Breast epithelium (tissue), 4 donors: ENCODE measurements at places on chromosomes 13 and 19. TPM values are rescaled to one million over a fixed set of nuclear protein-coding genes. Genes with fewer than 3 reads are reported as not detected.

DNA sequence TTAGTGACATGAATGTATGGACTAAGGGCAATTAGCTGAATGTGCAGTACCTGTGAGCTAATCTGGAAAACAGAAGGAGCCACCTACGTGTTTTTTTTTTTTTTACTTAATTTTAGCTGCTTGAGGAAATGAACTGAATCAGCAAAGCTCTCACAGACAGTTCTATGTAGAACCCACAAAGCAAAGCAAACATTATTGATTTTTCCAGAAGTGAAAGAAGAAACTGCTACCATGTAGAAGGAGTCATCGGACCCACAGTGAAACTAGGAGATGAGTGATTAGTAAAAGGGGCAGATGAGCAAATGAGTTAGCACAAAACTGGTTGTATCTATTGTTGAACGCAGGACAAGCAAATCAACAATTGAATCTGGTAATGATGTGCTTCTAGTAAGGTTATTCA lies 94.1 kb upstream of the SLC7A1 start:
- DNase-seq: no peak

GRCh38 chr19:44566984-44567383 lies 37.5 kb upstream of the CEACAM20 start:
- no peak for DNase-seq

GRCh38 chr13:83272652-83273240 lies 609.5 kb downstream of the SLITRK1 start:
- no peak for DNase-seq

DNA sequence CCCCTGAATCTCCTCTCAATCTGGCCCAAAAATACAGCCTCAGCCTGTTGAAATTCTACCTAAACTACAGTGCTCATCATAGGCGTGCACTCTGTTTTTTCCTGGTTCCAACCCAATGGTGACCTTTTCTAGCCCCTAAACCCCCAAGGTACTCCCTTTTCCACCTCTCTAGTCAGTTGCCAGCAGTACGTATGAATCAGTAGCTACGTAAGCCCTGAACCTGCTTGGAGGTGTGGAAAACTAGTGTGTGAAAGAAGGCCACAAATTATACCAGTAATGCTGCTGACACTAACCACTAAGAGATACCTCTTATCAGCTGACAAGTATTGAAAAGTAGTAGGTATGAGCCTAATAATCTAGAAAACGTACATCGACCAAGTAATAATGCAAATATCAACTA lies 60.9 kb downstream of the FOXO1 start:
- DNase-seq: no peak

DNA sequence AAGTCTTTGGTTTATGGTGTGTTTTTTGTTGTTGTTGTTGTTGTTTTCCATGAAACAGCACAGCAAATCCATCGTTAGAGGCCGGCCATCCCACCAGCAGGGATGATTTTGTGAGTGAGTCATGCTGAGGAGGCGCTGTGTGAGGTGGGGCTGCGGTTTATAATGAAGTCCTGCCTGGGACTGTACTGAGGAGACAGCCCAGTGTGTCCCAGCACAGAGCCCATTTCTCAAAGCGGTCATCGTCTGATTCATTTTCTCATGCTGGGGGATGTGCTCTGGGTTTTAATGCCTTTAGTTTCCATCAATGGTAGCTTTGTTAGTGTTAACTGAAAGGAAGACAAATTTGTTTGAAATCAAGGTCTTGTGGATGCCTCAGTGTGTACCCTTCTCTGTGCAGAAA lies 129.3 kb upstream of the SERP2 start:
- DNase-seq: no peak

- DNase-seq: no peak
These were observed 17.4 kb downstream of the CCDC70 start for GRCh38 chr13:51879133-51879532.

GRCh38 chr13:107553838-107554237 lies 661.5 kb downstream of the LIG4 start:
- no peak for DNase-seq

DNA sequence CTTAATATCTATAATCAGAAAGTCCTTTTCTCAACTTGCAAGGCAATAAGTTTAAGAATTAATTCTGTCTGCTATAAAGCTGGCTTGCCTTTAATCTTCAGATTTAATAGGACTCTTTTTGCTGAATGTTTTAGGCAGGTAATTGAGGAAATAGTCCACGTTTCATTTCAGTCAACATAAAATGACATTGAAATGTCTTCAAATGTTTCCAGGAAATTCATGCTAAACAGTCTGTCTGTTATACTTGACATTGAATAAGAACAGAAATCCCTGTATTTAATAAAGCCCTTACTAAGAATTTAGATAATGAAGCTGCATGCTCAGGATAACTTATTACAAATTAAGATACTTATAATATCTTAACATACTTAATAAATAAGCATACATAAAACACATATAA lies 84.2 kb downstream of the PCDH9 start:
- no peak for DNase-seq

- no peak for DNase-seq
These were observed 714 bp downstream of the HSH2D start for GRCh38 chr19:16144216-16144581.

DNA sequence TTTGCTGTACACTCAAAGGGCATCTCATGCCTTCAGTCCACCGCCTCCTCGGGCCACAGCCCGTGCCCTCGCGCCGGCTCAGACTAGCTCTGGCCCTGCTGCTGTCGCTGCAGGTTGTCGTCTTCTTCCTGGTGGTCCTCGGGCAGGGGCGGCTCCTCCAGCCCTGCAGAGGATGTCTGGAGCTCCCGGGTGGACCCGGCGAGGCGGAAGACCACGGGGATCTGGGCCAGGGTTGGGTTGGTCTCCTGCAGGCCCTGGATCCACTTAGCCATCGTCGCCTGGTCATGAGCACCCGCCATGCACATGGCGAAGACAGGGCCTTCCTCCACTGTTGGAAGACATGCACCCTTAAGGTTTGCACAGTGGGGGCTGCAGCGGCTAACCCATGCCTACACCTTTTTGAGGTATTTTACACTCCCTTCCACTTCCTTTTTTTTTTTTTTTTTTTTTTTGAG lies 489 bp upstream of the ZNF653 start:
- no peak for DNase-seq

GRCh38 chr13:106686163-106686562 lies 118.2 kb upstream of the ARGLU1 start:
- no peak for DNase-seq

DNA sequence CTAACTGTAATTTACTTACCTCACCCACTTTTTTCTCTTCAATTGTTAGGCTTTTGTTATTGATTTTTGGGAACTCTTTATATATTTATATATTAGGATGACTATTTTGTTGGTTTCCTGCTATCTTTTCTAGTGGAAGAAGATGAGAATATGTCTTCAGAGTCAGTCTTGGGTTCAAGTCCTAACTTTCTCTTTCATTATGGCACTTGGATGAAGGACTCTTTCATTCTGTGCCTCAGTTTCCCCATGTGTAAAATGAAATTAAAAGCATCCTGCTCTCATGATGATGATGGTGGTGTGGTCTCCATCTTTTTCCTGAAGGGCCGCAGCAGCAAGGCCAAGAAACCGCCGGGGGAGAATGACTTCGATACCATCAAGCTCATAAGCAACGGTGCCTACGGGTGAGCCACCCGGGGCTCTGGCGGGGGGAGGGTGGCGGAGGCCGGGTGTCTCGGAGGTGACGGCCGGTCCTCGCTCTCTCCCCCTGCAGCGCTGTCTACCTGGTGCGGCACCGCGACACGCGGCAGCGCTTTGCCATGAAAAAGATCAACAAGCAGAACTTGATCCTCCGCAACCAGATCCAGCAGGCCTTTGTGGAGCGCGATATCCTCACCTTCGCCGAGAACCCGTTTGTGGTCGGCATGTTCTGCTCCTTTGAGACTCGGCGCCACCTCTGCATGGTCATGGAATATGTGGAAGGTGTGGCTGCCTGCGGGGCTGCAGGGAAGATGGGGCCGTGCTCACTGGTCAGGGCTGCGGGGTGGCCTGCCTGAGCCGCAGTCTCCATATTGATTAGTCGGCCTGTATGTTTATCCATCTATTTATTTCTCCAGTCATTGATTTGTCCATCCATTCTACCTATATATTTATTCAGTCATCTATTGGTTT lies 20.0 kb downstream of the MAST1 start:
- DNase-seq: no peak

GRCh38 chr19:22901431-22902130 lies 69.5 kb downstream of the ZNF723 start:
- DNase-seq: no peak

- no peak for DNase-seq
These were observed 96.2 kb upstream of the TSHZ3 start for GRCh38 chr19:31445406-31445805.

GRCh38 chr13:112741185-112741755 lies 51.4 kb downstream of the ATP11A start:
- no peak for DNase-seq

DNA sequence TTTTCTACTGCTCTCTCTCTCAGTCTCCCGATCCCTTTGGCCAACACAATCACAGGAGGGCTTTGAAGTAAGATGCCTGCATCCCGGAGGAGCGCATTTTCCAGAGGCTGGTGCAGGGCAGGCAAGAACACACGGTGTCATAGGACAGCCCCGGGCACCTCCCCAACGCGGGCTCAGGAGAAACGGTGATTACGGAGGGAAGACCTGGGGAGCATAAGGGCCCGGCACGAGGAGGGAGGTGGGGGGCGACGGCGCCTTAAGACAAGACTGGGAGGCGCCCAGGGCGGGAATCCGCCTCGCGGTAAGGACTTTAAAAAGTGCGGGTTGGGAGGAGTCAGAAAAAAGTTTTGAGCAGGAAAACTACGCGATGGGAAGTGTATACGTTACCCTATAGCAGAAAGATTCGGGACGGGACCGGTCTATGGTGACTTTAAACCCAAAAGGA lies 18.7 kb upstream of the ZNF888 start:
- DNase-seq: no peak

- DNase-seq: no peak
These were observed 4.3 kb downstream of the NANOS3 start for GRCh38 chr19:13881251-13881691.

GRCh38 chr13:55553701-55554100 lies 1587.0 kb upstream of the PRR20A start:
- no peak for DNase-seq

DNA sequence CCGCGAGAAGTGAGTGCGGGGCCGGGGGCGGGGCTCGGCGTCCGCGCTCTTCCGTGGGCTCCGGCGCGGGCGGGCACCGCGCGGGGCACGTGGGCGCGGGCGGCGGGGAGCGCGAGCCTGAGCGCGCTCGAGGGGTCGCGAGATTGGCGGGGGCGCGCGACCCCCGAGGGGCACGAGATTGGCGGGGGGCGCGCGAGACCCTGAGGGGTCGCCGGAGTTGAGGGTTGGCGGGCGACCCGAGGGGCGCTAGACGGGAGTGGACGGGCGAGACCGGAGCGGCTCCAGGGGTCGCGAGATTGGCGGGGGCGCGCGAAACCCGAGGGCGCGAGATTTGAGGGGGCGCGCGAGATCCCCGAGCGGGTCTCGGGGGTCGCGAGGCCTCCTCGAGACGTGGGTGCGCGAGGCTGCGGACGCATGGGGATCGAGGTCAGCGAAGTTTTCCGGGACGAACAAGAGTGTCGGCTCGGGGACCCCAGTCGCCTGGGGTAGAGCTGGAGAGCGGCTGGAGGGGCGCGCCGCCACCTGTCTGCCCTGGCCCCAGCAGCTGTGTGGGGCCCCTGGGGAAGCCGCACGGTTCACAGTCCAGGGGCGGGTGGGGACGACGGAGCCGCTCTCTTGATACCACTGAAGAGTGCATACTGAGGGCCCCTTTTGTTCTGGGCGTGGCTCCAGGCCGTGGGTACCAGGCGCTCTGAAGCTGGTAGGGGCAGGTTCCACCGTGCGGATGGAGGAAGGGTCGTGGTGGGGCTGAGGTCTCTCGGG lies 682 bp downstream of the SSBP4 start:
- DNase-seq: no peak

GRCh38 chr13:20716951-20717350 lies 13.5 kb downstream of the IL17D start:
- DNase-seq: no peak

DNA sequence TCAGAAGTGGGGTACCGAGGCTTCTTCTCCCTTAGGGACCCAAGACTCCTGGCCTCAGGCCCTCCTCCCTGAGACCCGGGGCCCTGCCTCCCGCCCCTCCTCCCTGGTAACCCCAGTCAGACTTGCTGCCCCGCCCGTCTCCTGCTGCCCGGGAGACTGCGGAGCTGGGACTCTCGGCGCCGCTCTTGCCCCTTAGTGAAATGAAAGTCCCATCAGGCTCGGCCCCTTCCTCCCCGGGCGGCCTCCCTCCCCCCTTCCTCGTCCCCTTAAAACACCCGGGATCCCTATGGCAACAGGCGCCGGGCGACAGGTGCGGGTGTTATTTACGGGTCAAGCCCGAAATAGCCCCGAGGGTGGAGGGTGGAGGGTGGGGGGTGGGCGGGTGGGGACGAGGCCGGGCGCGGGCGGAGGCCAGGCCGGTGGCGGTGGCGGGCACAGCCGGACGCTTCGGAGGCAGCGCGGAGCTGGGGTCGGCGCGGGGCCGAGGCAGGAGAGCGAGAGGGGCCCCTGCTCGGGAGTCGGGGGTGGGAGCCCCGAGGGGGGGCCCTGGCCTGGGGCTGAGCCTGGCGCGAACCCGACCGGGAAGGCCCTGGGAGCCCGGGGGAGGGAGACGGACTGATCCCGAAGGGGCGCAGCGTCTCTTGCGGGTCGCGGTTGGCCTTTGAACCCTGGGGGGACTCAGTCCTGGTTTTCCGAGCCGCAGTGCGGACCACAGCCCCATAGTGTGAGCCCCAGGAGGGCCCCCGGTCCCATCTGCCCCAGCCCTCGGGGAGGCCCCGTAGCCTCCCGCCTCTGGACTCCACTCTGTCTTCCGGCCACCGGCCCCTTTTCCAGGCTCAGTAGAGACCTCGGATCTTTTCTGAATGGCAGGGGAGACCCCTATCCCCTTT lies at the start of gene CACNG6:
CACNG6 (plus strand) TSS at position 414 of the 890 bp plus-strand sequence. CDS start 1,241 bp downstream, outside the sequence.
- no peak for DNase-seq

The ZNF586 gene
- total RNA-seq: 40.5 TPM

The VMAC gene
- total RNA-seq: 6.1 TPM

The ZNF724 gene
- 2.0 TPM for total RNA-seq

The ZNF433 gene
- 8.8 TPM for total RNA-seq

The UBE2L5 gene
- 1.3 TPM for total RNA-seq

The SMIM17 gene
- not detected for total RNA-seq

The FCGBP gene
- total RNA-seq: 28.2 TPM

The ZSCAN5B gene
- total RNA-seq: not detected

The OVOL3 gene
- not detected for total RNA-seq

The CERS4 gene
- total RNA-seq: 26.4 TPM

The PSMD8 gene
- total RNA-seq: 203 TPM

The CCDC169 gene
- total RNA-seq: 0.73 TPM

The NALCN gene
- total RNA-seq: 12.1 TPM

The UGGT2 gene
- total RNA-seq: 65.3 TPM

The NOP53 gene
- total RNA-seq: 391 TPM

The SMAD9 gene
- total RNA-seq: 5.3 TPM

The LRRC8E gene
- total RNA-seq: 15.1 TPM
